NCI-H1105 (cell line): ENCODE measurements at places on chromosomes 7 and 10.

DNA sequence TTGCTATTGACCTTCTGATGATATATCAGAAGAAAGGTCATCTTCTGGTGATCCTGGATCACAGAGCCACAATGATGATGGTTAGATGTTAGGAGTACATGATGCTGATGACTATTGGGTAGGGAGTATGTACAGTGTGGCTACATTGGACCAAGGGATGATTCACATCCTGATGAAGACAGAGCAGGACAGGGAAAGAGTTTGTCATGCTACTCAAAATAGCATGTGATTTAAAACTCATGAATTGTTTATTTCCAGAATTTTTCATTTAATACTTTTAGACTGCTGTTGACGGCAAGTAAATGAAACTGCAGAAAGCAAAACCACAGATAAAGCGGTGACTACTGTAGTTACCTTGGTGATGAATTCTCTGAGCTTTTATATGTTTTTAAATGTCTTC is 397.3 kb downstream of the PPP1R3A start:
- no peak for DNase-seq

DNA sequence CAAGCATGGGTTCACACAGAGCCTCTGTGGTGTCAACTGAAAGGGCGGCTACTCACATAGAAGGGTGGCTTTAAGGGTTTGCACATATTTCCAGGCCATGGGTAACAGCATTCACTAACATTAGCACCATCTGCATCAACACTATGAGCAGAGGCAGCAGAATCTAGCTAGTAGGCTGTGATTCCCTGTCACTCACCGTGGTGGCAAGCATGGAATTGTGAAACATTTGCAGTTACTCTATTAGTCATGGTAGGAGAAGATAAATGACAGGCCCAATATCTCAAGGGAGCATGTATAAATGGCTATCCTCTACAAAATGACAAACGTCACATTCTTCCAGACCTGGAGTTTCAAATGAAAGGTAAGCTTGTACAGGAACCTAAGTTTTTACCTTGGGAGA is 32.2 kb upstream of the CUBN start:
- no peak for DNase-seq

DNA sequence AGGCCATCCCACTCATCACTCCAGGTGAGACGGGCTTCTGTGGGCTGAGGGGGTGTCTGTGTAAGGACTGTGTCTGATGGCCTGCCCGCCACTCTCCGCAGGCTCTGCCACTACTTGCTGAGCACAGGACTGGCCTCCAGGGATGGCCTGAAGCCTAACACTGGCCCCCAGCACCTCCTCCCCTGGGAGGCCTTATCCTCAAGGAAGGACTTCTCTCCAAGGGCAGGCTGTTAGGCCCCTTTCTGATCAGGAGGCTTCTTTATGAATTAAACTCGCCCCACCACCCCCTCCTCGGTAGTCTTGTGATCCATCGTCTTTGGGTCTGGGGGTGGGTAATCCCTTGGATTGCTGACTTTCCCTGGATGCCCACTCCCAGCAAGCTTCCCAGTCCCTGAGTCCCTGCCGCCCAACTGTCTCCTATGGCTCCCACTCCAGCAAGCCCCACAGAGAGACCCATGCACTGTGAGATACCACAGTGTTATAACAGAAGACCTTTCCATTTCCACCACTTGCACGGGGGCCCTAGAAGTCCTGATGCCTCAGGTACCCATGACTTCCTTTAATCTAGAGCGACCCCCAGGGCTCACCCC is 4.7 kb downstream of the FXYD4 start:
- no peak for DNase-seq

- DNase-seq: no peak
Measured at GRCh38 chr7:141200191-141201108, 126.6 kb downstream of the TMEM178B start.

GRCh38 chr7:10677211-10677610 is 296.5 kb upstream of the PHF14 start:
- DNase-seq: no peak

GRCh38 chr7:117493460-117493859 is 13.6 kb downstream of the CFTR start:
- DNase-seq: no peak

DNA sequence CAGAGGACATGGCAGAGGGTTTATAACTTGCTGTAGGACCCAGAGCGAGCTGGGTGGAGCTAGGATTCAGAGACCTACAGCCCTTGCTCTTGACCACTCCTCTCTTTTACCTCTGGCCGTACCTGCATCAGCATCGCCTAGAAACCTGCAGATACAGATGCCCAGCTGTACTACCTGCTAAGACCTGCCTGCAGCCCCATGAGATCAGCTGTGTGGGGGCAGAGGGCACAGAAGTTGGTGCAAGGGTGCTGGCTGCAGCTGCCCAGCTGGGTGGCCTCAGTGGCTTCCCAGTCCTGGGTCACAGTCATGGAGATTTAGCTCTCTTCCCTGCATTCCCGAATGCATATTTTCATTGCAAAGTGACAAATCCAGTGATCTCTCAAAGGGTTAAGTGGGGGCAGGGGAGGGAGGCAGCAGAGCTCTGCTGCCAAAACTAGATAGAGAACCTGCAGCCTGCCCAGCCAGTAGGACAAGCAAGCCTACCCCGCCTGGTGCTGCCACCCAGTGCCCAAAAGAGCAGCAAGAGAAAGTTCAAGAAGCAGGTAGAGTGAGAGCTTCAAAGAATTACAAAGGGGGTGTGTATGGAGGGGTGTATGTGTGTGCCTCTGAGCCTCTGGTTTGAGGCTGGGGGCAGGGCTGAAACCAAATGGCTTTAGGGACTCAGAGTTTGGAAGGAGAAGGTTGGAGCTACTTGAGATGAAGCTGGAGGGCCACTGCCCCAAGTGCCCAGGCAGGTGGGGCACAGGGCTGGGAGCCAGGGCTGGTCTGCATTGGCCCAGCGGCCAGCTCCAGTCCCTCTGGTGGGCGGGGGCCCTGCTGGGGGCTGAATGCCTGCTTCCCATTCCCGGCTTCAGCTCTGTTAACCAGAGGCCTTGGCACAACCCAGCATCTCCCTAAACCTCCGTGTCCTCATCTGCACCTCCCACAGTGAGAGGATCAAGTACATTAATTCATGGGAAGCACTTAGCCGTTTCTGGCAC is 6.9 kb downstream of the FAM241B start:
- no peak for DNase-seq

DNA sequence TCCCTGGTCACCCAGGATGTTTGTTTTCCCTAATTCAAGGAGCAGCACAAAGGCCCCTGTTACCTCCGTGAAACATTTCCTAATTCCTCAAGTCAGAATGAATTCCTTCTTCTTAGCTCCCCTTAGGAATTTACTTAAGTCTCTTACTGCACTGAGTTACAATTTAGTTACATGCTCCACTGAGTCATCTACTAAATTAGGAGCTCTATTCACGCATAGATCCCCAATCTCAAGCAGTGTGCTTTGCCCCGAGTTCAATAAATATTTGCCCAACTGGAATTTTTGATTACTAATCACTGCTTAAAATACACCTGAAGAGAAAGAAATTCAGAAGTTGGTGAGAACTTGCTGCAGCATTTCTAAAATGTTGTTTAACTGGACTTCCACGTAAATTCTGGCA is 329.4 kb upstream of the MYO3A start:
- DNase-seq: no peak

- DNase-seq: no peak
Measured at GRCh38 chr10:34433241-34434076, 381.6 kb downstream of the PARD3 start.

- DNase-seq: no peak
Measured at GRCh38 chr10:102231357-102232318, 5.5 kb downstream of the ELOVL3 start.

DNA sequence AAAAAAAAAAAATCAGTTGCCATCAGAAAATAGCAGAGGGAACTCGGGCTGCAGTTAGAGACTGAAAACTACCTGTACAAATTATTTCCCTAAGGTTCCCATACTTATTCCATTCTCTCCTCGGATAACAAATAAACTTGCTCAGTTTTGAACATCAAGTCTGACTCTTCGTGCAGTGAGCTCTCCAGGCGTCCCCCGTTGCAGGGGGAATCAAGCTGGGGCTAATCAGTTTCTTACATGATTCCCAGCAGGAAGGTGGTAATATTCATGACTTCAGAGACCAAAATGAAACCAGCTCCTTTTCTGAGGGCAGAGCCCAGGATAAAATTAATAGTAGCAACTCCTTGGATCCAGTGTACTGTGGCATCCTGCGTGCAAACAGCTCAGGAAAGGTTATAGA is 135.3 kb downstream of the FRMD4A start:
- no peak for DNase-seq

DNA sequence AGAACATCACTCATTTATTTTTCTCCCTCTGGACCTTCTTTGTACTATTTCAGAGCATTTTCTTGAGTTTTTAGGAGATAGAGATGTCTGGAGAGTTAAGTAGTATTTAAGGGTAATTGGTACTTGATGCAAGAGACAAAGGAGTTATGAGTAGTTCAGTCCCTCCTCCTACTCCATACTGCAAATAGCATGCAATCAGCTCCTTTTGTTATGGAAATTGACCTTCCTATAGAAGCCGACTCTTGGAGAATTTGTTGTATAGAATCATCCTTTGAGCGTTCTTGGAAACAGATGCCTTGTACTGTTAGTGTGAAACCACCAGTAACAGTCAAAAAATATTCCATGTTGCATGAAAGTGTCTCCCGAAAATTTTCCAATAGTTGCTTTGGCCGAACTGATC is 428.2 kb upstream of the GALNT17 start:
- DNase-seq: peak; percentile 53

DNA sequence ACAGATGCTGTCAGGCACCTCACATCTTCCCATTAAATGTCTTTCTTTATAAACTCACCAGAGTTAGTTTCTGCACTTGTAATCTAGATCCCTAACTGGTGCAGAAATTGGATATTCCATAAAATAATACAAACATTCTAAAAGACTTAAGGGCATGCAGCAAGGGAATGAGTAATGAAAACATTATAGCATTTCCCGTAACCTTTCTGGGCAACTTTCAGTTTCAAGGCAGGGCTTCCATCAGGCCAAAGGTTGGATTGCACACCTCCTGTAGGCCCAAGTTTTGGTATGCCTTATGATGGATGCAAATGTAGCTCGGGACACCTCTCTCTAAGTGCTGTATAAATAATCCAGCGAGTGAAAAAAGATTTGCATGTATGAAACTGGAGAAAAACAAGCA is 129.9 kb upstream of the LYZL2 start:
- DNase-seq: no peak

DNA sequence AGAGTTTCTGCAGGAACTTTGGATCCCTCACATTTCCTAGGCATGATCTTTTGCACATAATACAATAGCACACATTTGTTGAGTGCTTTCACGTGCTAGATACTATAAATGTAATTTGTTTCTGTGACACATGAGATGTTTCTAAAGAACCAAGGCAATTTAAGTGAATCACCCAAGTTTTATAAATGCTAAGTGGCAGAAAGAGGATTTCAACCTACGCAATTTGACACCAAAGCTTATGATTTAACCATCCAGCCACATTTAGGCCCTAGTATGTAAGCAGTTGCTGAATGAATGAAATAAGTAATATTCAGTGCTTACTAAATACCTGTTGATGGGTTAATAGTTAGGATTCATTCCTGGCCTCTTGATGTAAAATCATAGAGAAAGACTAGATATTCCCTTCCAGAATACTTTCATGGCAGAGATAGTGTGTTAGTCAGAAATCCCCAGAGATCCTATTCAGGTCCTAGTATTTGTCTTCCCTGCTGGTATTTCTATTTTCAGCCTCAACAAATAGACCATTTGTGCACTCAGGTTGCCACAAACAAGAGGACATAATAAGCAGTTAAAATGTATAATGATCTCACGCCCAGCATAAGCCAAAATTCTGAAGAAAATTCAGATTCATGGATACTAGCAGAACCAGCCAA is 572.6 kb downstream of the IPMK start:
- DNase-seq: no peak

- no peak for DNase-seq
Measured at GRCh38 chr10:124629415-124629814, 114.8 kb downstream of the FAM53B start.

DNA sequence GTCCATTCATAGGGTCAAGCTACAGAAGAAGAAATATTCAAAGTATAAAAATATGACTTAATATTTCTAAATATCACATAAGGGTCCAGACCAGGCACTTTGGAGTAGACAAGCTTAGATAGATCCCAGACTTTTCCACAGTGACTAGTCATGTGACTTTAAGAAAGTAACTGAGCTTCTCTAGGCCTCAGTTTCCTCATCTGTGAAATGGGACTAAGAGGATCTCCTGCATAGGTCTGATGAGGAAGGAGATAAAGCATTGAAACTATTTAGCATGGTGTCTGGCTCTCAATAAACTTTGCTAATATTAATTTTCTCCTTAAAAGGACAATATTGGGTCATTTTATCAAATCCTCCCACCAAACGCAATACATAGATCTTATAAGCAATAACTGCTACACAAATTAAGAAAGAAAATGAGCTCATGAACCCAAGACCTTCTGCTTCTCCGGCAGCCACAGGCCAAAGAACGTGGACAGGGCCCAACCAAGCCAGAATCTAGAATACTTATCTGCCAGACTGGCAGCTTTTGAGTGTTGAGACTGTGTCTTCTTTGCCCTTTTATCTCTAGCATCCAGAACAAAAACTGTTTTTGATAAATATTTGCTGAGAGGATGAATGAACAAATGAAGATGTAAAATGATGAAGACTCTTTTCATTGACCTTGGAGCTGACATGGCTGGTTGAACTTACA is 1.6 kb upstream of the TARP start:
- DNase-seq: no peak

DNA sequence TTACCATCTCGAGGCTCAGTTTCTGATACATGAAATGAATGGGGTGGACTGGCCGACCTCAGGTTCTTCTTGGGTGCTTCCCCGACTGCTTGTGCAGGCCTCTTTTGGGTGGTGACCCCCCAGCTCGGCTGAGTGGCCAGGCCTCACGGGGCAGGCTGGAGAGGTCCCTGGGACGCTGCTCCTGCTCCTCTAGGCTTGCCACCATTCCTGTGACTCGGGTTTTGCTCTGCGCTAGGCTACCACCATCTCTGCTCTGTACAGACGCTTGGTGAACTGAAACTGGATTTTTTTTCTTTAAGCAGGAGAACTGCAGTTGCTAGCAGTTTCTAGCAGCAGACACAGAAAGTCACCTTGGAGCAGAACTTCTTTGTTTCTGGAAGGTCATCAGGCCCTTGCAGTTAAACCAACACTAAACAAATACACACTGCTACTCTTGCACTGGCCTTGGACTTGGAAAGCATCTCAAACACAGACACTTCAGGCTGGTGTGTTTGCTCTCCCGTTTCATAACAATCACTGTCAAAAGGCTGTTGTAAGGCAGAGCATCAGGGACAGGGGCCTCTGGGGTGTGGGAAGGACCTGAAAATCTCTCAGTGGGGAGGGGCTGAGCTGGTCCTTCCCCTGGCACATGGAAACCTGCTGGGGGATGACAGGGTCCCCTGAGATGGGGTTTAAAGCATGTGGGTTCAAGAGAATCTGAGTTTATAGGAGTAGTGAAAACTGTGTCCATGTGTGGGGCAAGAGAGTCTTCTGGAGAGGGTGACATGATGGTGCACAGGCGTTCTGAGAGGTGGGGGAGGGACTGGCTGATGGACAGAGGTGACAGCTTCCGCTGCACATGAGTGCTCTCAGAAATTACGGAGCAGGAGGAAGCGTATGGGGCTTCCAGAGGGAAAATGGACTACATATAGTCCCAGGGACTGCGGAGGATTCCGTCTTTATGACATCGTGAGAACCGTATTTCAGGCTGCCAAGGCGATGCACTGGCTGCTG is 35.0 kb upstream of the GIMAP8 start:
- no peak for DNase-seq

- no peak for DNase-seq
Measured at GRCh38 chr7:103656221-103656620, 210.2 kb upstream of the SLC26A5 start.

- no peak for DNase-seq
Measured at GRCh38 chr10:100872034-100872791, 40.5 kb upstream of the SLF2 start.

- no peak for DNase-seq
Measured at GRCh38 chr10:34462056-34462455, 353.0 kb downstream of the PARD3 start.
